ENCODE measurements at places on chromosomes 11 and 22. TPM values are rescaled to one million over a fixed set of nuclear protein-coding genes. Genes with fewer than 3 reads are reported as not detected.
A peak's percentile ranks its signal among the peaks of the same experiment; 100 is the strongest.

DNA sequence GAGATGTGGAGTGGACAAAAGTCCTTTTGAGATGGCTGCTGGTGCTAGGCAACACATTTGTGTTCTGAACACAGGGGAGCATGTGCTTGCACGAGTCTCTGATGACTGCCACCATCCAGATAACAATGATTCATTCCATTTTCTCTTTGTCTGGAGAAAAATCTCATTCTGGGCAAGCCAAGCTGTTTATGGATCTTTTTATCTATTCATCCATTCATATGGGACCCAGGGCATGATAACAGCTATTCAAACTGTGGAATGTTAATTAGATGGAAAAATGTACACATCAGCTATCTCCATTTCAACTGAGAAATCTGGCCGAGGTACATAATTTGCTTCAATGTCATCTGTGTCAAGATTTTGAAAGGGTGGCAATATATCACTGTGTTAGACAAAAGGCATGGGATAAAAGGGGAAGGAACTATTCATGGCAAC is 117.5 kb upstream of the ZBED5 start:
- DNase-seq: no peak

GRCh38 chr11:67391304-67392182 is at the start of gene RAD9A:
RAD9A (plus strand) TSS chr11:67391986; CDS start chr11:67392045, 59 bp downstream.
- DNase-seq: peak; percentile 95

DNA sequence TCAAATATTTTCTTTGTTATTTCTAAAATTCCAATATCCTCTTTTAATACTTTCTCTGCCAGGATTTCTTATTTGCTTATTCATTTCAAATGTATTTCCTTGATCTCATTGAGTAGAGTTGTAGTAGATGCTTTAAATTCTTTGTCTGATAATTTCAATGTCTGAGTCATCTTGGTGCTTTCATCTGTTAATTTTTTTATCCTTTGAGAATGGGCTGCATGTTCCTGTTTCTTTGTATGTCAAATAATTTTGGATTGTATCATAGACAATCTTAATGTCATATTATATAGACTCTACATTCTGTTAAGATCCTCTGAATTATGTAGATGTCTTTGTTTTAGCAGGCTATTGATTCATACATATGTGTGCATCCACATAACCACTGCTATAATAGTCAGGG is 57.5 kb downstream of the MYEOV start:
- DNase-seq: no peak

The PNPLA3 gene
- total RNA-seq: 0.75 TPM

The ANO5 gene
- total RNA-seq: 5.2 TPM

The PLEKHA7 gene
- 94.4 TPM for total RNA-seq

The SDHD gene
- total RNA-seq: 113 TPM

The SLC22A25 gene
- not detected for total RNA-seq
